ENCODE measurements at places on chromosomes 13 and 19.

- no peak for DNase-seq
Measured at GRCh38 chr13:86572115-86572514, 772.9 kb upstream of the SLITRK6 start.

GRCh38 chr13:49305792-49306425 lies 58.2 kb downstream of the CDADC1 start:
- DNase-seq = no peak

DNA sequence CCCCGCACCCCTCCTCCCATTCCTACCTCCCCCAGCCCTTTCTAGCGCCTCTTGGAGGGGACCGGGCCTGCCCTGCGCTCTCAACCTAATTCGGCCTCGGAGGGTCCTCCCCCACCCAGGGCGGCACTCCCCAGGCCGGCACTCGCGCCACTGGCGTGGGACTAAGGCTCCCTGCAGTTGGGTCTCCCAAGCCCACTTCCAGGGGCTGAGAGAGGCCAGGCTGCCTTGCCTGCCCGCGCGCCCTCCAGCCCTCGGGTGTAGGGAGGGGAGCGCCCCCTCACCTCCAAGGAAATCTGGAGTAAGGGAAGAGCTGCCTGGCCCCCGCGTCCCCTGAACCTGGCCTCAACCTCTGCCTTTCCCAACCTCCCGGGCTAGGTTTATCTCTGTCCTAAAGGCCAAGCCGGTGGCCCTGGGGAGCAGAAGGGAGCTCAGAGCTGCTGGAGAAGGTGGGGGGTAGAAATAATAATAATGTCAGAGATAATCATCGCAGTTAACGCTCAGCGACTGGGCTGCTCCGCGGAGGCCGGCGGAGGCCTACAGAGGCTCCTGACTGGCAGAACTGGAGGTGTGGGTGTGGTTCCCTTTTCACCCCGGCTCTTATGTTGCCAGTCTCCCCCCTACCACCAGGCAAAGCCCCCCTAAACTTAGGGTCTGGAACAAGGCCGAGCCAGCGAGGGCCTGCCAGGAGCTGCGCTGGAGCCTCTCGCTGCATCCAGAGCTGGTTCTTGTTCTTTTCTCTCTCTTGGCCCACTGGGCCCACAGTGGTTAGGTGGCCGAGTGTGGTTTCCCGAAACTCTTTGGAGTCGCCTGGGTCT lies 9.6 kb downstream of the ZIC2 start:
- DNase-seq = no peak

- DNase-seq = no peak
Measured at GRCh38 chr19:39701291-39701690, 3.0 kb upstream of the LGALS14 start.

DNA sequence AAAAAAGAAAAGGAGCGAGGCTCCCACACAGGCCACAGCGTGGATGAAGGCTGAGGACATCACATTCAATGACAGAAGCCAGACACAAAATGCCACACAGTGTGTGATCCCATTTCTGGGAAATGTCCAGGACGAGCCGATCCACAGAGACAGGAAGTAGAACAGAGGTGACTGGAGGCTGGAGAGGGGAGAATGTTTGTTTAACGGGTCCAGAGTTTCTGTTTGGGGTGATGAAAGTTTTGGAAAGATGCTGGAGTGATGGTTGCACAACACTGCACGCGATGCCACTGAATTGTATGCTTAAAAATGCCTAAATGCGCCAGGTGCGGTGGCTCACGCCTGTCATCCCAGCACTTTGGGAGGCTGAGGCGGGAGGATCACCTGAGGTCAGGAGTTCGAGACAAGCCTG lies 650 bp upstream of the FUT5 start:
- no peak for DNase-seq

- no peak for DNase-seq
Measured at GRCh38 chr13:102399791-102400674, 1.8 kb downstream of the FGF14 start.

- DNase-seq = no peak
Measured at GRCh38 chr13:22647156-22647850, 533.5 kb upstream of the SGCG start.

GRCh38 chr13:33146843-33147611 lies 130.8 kb downstream of the KL start:
- DNase-seq = no peak

Measured in pons (tissue), 1 donor.